Smooth muscle cell of the umbilical artery (primary cell): ENCODE measurements at places on chromosomes 1 and 21. TPM values are rescaled to one million over a fixed set of nuclear protein-coding genes. Genes with fewer than 3 reads are reported as not detected.

Gene PLA2G2E
- not detected in 2 replicates for total RNA-seq

Gene TMOD4
- not detected in 2 replicates for total RNA-seq

Gene KRTAP21-3
- total RNA-seq = not detected in 2 replicates

Gene SAMSN1
- not detected in 2 replicates for total RNA-seq

Gene SYPL2
- total RNA-seq = under 0.01 TPM in 1 of 2 replicates, not detected in the other

Gene B3GALT5
- total RNA-seq = 0.37 and 0.89 TPM in 2 replicates

Gene SPRR1B
- total RNA-seq = not detected in 2 replicates

Gene PRKAA2
- 0.89 and 1.9 TPM in 2 replicates for total RNA-seq

Gene HHIPL2
- total RNA-seq = 0.09 TPM in 1 of 2 replicates, not detected in the other

Gene ESPN
- 0.05 TPM in 1 of 2 replicates, not detected in the other for total RNA-seq

Gene IGSF3
- total RNA-seq = 0.89 and 2.4 TPM in 2 replicates

Gene C1QC
- total RNA-seq = not detected in 2 replicates

Gene HP1BP3
- total RNA-seq = 252 and 277 TPM in 2 replicates

Gene LCE3D
- total RNA-seq = not detected in 2 replicates

Gene UBXN10
- total RNA-seq = not detected in 2 replicates

Gene FAM177B
- total RNA-seq = not detected in 2 replicates

Gene CELA3A
- total RNA-seq = not detected in 2 replicates

Gene POLR3GL
- total RNA-seq = 12.5 and 13.0 TPM in 2 replicates

Gene CACNA1S
- total RNA-seq = not detected in 2 replicates
